ENCODE measurements at places on chromosomes 4 and X.

- DNase-seq = no peak
Measured at GRCh38 chr4:38762560-38762959, 20.2 kb downstream of the TLR10 start.

- DNase-seq = peak; percentile 63
Measured at GRCh38 chr4:2295900-2296442, 34.1 kb upstream of the MXD4 start.

DNA sequence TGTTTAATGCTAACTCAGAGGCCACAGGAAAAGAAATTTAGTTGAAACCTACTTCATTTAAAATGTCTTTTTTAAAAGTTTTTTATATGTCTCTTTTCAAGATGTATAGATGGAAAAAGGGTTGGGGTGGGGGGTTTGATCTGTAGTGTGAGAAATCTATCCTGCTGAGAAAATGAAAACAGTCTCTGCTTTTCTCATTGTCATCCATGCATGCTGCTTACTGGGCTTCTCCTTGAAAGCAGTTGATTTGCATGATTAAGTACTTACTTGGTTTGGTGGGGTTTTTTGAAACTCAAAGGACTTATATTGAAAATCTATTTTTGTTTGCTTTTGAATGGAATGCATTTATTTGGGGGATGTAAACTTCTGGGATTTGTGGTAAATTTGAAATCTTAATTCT is 313.6 kb upstream of the DKK2 start:
- no peak for DNase-seq

- no peak for DNase-seq
Measured at GRCh38 chr4:19776021-19776459, 475.7 kb upstream of the SLIT2 start.

GRCh38 chrX:145099204-145099603 is 148.1 kb upstream of the SPANXN1 start:
- DNase-seq = no peak

- no peak for DNase-seq
Measured at GRCh38 chr4:179361978-179362486, 1919.8 kb upstream of the AGA start.

DNA sequence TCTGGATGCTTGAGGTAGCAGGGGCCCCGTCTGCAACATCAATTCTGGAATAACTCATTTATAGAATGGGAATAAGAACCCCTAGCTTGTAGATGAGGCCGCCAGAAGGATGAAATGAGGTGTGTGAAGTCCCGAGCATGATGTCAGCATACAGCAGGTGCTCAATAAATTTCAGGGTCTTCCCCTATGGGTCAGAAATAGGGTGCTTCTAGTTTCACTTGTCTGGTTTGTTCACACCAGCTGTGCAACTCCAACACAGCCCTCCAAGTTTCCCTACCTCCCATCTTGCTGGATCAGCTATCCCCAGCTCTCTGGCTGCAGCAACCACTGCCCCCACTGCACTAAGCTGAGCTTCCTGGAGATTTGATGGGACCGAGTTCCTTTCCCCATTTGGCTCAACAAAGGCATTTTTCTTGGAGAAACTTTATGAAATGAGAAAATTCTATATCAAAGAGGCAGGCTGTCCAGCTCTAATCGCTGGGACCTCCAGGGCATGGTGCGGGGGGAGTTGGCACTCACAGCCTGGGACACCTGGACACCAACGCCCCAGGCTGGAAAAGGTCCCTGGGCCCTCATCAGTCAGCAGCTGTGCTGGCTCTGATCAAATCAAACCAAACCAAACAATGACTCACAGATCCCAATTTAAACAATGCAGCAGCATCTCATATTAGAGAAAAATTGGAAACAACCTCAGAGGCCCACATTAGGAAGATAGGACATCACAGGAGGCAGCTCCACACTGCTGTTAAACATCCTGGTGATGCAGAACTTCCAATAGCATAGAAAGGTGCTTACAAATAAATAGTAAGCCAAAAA is 13.3 kb downstream of the SLC2A9 start:
- no peak for DNase-seq

DNA sequence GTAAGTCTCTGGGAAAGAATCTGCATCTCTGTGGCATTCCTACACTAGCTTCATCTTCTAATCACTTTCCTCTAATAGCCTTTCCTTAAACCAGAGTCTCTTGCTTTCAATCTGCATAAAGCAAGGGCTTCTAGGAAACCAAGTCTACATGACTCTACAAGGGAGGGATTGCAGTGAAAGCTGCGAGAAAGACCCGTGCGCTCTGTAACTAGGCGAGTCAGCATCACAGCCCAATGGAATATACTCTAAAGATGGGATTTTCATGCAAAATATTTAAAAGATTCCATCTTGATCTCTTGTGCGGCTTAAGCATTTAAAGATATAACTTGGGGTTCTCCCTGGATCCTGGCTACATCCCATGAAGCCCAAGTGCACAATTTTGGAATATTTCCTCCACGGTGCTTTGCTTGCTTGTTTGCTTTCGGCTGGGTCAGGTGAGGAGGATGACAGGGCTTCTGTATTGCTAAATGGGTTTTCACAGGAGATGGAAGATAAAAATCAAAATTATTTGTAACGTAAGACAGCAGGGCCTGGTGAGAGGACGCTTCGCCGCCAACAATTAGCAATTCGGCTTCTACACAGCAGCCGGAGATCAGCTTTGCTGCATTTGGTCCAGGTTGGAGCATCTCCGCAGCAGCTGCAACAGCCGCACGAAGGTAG is 687 bp upstream of the GRIA2 start:
- no peak for DNase-seq

- DNase-seq = no peak
Measured at GRCh38 chr4:75015627-75016026, 82.7 kb downstream of the PARM1 start.

Data from aorta (tissue), 5 donors.